NCI-H1048 (cell line): ENCODE measurements at places on chromosomes 5 and 9.
A peak's percentile ranks its signal among the peaks of the same experiment; 100 is the strongest.

GRCh38 chr5:54579591-54580295 is 62.2 kb downstream of the SNX18 start:
- no peak for DNase-seq

- DNase-seq, result no peak
Observed at GRCh38 chr5:68673106-68673822, 420.6 kb upstream of the SLC30A5 start.

- no peak for DNase-seq
Observed at GRCh38 chr5:108320231-108320630, 61.7 kb downstream of the FBXL17 start.

DNA sequence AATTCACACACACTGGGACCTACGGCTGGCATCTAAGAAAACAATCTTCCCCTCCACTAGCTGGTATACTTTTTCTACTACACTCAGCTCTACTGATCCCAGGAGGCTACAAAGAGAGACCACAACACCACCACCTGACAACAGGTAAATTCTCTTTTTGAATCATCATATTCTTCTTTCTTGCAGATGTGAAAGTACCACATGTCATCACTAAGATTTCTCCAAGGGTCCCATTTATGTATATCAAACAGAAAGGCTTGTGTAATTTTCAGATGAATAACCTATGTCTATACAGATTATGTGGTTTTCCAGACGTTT is 25.1 kb downstream of the PUM3 start:
- no peak for DNase-seq

DNA sequence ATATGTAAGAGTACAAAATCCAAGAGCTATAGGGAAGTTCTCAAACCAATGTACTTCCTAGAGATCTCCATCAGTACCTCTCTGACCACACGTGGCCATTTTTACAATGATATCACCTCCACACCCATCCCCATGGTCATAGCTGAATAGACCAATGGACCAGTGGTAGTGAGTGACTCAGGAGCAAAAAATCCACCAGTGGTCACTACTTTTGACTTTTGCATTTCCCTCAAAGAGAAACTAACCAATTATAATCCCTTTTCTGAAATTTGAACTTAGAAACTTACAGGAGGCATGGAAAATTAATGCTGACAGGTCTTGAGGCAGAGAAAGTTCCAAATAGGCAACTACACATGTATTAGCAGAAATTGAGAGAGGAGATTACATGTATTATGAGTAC is 238.4 kb downstream of the TRPM3 start:
- no peak for DNase-seq

DNA sequence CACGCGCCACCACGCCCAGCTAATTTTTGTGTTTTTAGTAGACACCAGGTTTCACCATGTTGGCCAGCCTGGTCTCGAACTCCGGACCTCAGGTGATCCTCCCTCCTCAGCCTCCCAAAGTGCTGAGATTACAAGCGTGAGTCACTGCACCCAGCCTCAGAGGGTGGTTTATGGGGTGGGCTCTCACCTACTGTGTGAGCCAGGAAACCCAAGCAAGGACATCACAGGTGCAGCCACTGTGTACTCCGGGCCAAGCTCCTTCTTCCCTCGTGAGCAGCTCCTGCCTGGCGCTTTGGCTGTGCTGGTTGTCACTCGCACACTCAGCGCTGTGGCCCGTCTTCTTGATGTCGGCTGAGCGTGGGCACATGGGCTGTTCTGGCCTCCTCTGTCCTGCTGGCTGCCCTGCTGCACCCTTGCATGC is 70.1 kb downstream of the WNK2 start:
- no peak for DNase-seq

DNA sequence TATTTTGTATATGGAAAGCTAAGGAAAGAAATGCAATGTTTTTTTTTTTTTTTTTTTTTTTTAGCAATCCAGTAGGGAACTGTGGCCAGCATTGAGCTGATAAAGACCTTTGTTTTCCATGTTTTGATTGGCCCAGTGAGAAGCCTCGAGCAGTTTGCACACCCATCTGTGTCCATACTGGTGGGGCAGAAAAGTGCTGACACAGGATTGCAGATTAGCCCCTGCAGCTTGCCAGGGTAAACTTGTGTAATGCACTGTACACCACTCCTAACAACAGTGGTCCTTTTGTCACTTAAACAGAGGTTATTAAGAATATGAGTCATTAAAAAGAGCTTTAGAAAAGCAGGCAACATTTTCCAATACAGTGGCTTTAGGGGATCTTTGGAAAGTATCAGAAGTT is 132.8 kb upstream of the CDKN2B start:
- peak; percentile 23 for DNase-seq

DNA sequence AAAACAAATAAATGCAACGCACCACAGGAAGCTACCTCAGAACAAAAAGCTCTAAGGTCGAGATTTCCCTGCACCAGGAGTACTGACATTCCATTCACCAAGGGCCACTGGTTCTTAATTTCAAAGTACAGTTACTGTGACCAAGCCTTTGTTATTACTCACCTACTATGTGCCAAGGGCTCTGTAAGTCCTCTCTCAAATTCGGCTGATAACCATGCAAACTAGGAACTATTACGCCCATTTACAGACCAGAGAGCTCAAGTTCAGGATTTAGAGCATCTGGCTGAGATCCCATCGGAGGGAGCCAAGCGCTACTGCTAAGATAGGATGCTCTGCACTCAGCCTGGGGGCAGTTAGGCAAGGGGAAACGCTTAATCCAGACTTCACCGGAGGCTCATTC is 5.6 kb downstream of the MYO10 start:
- no peak for DNase-seq

GRCh38 chr9:136673975-136674785 is 11.5 kb downstream of the EGFL7 start:
- DNase-seq, result no peak

- DNase-seq, result no peak
Observed at GRCh38 chr9:78288214-78288892, 8.6 kb upstream of the PSAT1 start.

GRCh38 chr9:14170973-14171596 is 142.9 kb downstream of the NFIB start:
- no peak for DNase-seq

DNA sequence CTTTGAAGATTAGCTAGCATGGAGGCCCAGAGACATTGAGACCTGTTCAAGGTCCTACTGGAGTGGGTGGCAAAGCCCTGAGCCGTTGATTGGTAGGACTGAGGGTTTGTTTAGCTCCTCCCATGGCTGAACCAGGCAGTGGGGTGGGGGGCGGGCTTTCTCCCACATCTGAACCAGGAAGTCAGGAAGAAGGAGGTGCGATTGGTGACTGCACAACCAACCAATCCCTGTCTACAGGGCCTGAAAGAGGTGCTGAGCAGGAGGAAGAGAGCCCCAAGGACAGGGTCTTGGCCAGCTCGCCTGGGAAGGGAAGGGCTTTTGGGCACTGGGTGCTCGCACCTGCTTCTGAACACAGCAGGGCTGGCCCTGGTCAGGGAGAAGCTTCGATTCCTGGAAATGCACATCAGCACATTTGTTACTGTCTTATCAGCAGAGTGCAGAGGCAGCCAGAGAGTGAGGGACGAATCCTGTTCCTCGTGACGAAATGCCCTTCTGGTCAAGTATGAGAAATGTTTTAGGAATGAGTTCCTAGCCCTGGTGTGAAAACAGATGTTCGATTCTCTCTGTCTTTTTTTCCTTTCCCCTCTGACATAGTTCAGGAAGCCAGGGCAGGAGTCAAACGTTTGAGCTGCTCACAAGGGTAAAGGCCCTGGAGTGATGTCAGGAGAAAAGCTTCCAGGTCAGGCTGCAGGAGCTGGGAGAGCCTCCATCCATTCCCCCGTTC is 294.8 kb upstream of the KLF4 start:
- DNase-seq, result no peak

- no peak for DNase-seq
Observed at GRCh38 chr9:114908104-114908622, 22.2 kb downstream of the TNFSF8 start.

GRCh38 chr5:65858316-65858715 is 68.1 kb upstream of the ERBIN start:
- DNase-seq, result no peak

DNA sequence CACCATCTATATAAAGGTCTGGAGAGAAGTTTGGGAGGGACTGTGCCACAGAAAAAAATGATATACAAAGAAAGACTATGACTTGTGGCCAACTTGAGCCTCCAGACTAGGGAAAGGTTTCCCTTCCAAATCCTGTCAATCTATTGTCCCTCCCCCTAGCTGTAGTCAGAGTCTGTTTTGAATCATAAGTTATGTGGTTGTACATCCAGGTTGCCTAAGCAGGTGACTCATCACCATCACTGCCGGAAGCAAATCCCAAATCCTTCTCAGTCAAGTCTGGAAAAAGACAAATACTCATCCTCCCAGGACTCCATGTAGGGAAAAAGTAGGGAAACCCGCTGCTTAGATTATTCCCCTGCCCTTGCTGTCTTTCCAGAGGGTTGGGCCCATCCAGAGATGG is 235.7 kb downstream of the CDK5RAP2 start:
- no peak for DNase-seq

DNA sequence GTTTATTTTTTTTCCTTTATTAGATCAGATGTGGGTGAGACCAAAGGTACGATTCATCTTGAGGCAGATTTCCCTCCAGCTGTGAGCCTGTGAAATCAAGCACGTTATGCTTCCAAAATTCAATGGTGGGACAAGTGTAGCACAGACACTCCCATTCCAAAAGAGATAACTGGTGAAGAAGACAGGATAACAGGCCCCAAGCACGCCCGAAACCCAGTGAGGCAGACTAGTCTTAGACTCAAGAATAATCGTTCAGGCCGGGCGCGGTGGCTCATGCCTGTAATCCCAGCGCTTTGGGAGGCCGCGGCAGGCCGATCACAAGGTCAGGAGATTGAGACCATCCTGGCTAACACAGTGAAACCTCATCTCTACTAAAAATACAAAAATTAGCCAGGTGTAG is 36.8 kb upstream of the COL5A1 start:
- no peak for DNase-seq

DNA sequence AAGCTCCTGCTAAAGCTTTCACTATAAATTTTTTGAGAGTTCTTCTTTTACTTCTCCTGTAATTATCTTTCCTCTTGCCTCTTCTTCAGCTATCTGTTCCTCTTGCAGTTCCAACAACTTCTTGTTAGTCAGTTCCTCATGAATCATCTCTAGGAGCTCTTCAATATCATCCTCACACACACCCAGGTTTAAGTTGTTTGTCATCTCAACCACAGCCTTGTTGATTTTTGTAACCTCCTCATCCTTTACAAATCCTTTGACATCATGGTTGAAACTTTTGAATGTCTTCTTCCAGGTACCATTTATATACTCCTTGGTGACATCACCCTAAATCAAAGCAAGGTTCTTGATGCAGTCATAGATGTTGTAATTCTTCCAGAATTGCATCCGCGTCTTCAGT is 106.3 kb upstream of the MAMDC2 start:
- no peak for DNase-seq

GRCh38 chr9:102506406-102506805 is 488.7 kb upstream of the CYLC2 start:
- no peak for DNase-seq

DNA sequence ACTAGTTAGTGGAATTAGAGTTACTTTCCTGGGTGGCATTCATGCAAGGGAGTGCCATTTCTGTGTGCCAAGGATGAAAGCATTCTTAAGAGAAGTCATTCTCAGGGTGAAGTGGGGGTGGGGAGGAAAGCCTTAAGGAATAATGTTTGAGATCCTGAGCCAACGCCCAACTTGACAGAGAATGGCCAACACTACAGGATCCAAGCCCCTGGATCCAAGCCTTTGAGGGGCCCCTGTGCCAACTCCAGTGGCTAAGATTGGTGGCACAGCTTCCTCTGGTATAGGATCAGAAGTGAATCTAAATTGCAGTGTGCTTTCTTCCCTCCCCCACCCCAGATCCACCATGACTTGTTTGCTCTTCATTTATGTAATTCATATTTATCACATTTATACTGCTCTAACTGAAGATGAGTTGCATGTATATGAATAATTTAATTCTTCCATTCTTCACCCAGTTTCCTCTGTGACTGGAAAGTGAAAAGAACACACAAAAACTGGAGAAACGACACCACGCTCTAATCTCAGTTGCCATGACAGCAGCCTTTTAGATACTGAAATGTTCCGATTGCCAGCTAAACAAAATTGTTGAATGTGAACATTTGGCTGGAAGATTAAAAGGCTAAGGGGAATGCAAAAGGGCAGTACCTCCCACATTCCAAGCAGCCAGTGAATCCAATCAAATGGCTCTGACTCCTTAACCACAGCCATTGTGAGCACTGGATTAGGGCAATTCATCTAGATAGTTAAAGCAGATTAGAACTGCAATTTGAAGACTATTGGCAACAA is 4.5 kb downstream of the ZNF608 start:
- peak; percentile 81 for DNase-seq

DNA sequence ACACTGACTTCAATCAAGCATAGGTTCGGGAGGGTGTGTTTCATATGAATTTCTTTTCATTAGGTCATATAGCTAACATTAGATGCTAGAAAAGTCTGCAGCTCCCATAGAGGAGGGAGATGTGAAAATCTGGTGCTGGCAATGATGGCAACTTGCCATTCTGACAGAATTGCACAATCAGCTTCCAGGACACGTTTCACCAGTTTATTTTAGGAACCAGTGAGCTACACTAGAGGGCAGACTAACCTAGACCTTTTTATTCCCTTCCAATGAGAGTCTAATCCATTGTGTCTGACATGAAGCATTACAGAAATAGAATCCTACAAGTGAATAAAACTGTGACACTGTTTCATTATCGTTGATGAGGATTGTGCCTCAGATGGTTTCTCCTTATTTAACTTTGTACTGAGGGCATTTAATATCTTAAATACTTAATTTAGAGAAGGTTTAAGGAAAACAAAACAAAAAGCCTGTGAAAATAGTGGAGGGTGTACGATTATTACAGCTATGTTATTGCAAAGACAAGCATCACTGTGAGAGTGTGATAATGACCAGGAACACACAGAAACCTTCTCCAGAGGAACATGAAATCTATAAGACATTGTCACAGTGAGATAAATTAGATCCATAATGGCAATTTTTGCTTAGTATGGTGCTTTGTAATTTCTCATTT is 363.3 kb upstream of the RPS23 start:
- DNase-seq, result peak; percentile 51

DNA sequence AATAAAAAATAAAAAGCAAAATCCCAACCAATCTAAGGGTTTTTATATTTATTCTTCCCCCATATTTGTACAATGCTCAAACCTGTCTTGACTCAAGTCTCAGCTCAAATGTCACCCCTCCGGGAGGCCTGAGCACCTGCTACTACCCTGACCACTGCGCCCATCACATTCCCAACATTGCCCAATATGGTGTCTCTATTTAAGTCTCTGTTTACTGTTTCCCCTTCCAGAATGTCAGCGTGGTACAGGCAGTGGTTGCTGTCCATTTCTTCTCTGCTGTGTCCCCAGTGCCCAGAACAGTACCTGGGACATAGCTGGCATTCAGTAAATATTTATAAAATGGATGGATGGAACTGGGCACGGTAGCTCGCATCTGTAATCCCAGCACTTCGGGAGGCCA is 47.3 kb upstream of the PRRC2B start:
- no peak for DNase-seq

GRCh38 chr5:102863058-102863457 is 108.0 kb downstream of the PAM start:
- no peak for DNase-seq
